ENCODE measurements at places on chromosomes 1 and 21.

DNA sequence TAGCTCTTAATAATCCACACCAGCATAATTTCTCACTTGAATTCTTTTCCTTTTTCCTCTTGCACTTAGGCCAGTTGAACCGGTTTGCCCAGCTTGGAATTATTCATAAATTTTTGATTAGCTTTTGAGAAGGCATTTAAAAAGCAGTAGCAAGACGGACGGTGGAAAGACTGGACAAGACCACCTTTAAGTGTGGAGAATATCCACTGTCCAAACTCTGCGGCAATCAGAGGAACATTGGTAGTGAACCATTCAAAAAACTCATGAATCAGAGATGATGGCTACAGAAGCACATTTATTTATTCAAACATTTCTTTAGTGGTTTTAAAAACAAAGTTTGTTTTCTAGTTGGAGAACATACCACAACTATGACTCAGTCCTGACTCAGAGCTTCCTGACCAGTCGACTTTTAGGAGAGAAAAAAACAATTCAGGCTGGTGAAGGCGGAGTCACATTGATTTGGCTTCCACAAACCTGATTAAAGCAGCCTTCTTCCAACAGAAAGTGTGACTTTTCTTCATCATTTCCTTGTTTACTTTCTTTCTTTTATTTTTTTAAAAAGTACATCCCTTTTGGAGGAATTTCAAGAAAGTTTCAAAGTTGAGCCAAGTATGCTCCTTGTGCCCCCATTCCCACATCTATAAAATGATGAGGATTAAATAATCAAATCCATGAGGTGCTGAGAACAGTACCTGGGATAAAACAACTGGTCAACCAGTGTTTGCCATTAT is 128.8 kb downstream of the ADSS2 start:
- no peak for DNase-seq

DNA sequence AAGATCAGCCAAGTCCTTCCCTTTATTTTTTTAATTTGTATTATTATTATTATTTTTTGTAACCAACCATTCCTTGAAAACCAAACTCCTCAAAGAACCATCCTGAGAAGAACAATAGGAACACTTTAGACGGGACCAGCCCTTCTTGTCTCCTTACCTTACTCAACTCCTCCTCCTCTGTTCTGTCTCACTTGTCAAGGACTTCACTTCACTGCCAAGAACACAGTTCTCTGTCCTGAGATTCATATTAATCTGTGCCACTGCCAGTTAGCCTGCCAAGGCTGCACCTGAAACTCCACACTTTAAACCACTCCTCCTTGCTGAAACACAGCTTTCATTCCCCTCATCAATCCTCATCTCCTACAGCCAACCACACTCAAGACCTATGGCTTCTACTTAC is 73.8 kb upstream of the ATP1A1 start:
- DNase-seq = no peak

- no peak for DNase-seq
These were observed 449.1 kb upstream of the KAZN start for GRCh38 chr1:14149431-14149830.

DNA sequence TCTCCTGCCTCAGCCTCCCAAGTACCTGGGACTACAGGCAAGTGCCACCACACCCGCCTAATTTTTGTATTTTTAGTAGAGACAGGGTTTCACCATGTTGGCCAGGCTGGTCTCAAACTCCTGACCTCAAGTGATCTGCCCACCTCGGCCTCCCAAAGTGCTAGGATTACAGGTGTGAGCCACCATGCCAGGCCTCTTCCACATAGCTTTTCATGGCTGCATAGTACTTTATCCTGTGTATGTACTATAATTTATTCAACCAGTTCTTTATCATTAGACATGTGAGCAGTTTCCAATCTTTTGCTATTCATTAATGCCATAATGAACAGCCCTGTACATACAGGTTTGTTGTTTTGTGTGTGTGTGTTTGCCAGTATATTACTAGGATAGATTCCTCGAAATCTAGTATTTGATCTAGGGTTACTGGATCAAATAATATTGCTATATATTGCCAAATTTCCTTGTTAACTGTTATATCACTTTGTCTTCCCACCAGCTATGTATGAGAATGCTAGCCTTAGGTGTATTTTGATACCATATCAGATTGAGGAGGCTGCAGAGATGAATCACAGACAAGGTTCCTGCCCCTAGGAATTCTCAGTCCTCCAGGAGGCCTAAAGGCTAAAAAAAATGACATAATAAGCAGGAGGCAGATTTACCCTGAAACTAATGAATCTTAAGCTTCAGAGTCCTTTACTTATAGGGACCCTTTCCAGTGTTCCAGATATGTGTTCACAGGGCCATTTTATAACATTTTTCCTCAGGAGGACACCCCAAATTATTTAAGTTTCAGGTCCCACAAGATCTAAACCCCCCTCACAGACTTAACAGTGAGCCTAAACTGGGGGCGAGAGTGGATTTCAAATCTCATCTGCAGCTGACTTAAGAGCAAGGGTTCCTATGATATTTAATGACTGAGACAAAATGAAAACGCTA is 2.1 kb upstream of the PDIK1L start:
- no peak for DNase-seq

- no peak for DNase-seq
These were observed 1.1 kb upstream of the MAP7D1 start for GRCh38 chr1:36154765-36155407.

GRCh38 chr1:160664573-160665051 is 17.8 kb upstream of the SLAMF1 start:
- DNase-seq = no peak

- no peak for DNase-seq
These were observed 9.9 kb upstream of the DNTTIP2 start for GRCh38 chr1:93888900-93889299.

DNA sequence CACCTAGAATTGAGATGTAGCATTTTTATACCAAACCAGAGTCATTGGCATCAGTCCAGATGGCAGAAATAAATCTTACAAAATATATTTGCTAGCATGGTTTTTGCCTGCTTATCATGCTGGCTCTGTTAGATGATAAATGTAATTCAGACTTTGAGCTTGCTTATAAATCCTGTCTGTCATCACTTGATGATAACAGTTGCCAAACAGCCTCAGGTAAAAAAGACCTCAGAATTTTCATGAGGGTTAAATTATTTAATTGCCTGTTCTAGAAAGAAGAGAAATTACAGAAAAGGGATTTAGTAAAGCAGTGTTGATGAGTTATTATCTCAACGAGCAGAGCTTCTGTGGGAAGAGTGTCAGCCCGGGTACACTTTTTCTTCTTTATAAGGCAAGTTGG is 83.3 kb downstream of the FNBP1L start:
- DNase-seq = no peak

- DNase-seq = peak; percentile 24
These were observed 5.8 kb upstream of the SDHB start for GRCh38 chr1:17059391-17060305.

DNA sequence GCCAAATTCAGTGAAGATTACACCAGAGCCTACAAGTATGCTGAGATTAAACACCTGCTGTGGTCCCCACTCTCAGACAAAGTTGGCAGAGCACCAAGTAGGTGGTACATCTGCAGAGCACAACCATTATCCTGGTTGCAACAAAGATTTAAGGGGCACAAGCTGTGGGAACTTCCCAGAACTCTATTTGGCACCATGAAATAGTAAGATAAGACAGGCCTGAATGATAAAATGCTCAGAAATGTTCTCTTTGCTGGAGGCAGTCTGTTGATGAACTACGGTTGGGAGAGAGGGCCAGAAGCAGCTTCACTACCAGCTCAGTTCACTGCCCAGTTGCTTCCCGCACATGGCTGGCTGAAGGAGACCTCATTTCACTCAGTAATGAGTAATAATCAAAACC is 19.9 kb downstream of the RPL5 start:
- DNase-seq = no peak

DNA sequence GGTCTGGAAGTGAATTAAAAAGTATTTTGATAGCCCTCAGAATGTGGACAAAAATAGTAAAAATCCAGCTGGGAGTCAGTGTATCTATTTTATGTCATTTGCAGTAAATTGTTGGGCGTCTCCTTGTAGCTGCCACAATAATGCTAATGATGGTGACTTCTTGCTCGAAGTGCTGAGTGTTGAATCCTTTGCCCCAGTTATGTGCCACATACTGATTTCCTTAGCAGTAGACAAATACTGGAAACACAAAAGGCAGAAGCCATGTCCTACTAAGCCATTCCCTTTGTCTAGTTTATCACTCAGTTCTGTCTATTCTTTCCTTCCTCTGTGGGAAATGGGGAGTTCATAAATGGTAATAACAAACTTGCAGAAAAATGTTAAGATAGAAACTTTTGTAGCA is 70.7 kb upstream of the CXADR start:
- no peak for DNase-seq

DNA sequence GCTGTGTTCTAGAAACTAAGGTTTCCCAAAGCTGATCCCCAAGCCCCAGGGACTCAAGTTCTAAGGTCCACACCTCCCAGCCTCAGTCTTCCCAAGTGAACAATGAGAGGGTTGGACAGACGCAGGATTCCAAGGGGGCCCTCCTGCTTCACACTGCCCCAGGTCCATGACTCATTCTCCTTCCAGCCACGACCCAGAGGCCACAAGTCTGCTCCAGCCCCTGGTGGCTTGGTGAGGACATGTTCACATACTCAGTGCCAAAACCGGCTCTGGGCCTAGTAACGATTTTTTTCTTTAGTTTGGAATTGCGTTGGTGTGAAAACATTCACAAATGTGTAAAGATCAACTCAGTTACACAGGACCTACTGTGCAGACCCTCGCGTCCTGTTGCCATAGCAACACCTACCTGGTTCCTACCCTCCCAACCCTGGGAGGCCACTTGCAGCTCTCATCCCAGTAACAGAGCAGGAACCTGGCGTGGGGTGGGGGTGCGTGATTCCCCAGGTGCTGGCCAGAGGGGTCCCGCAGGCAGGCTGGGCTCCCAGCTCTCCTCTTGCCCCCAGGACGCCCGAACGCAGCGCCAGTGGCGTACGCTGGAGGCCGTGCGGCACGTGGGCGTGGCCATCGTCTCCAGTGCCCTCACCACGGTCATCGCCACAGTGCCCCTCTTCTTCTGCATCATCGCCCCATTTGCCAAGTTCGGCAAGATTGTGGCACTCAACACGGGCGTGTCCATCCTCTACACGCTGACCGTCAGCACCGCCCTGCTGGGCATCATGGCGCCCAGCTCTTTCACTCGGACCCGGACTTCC is 57.0 kb downstream of the DISP3 start:
- no peak for DNase-seq

Data from stimulated activated effector memory CD8-positive, alpha-beta T cell treated with anti-CD3 and anti-CD28 coated beads, Interleukin-12 subunit alpha, Interleukin-12 subunit beta, amount 100 ng/mL, for 72 hours (primary cell).